H7 (cell line): ENCODE measurements at places on chromosomes 2 and 18. TPM values are rescaled to one million over a fixed set of nuclear protein-coding genes. Genes with fewer than 3 reads are reported as not detected.
A peak's percentile ranks its signal among the peaks of the same experiment; 100 is the strongest.

Gene INPP1
- 0.74 and 1.8 TPM in 2 replicates for total RNA-seq

GRCh38 chr18:48660346-48661228 lies 121.8 kb downstream of the CTIF start:
- no peak for DNase-seq

- no peak for DNase-seq
Observed at GRCh38 chr2:169705927-169706326, 11.7 kb downstream of the PHOSPHO2 start.

DNA sequence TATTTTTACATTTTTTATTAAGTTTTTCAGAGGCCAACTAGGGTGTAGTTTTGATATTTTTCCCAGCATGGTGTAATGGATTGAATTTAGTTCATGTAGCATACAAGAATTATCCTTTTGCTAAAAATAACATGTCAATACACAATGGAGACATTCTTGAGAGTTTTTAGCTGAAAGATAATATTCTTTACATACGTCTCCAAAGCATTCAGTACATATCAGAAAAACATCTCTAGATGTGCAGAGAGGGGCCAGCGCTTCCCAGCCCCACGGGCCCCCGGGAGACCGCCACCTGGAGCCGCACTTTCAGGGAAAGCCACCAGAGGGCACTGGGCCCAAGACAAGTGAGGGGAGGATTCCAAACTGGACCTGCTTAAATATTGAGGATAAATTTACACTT lies 499.4 kb downstream of the GALR1 start:
- DNase-seq: peak; percentile 74

DNA sequence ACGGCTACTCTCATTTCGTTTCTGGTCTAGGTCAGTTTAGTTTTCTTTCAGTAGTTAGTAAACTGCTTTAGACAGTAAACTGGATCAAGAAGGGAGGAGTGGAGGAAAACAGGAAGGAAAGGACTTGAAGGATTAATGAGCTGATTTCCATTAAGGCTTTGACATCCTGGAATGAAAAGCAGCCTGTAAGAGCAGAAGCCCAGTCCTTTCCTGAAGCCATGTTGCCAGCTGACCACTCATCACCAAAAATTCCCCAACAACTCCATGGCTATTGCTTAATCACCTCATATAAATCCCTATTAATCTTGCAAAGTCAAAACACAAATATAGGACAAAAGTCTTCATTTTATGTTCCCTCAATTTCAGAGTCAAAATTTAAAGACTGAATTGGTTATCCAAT lies 113.7 kb upstream of the ZFP36L2 start:
- DNase-seq: no peak
